Left lobe of liver (tissue), 2 donors: ENCODE measurements at places on chromosomes 7 and 10.
A peak's percentile ranks its signal among the peaks of the same experiment; 100 is the strongest.

DNA sequence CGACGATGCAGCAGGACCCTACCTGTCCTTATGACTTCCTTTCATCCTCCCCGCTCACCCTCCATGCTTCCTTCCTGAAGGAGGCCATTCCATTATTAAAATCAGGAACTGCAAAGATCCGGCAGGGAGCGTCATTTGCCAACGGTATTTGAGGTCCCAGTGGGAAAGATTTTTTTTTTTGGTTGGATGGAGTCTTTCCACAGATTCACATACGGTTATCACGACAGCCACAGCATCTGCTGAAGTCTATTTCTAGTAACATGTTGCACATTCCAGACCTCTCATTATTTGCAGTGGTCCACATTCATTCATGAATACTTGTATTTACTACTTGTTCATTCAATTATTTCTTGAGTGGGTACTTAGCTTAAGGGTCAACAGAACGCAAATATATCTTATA lies 94.7 kb upstream of the LYZL2 start:
- DNase-seq = no peak

- no peak for DNase-seq
These were observed 1.5 kb upstream of the PARD3 start for GRCh38 chr10:34816501-34817002.

DNA sequence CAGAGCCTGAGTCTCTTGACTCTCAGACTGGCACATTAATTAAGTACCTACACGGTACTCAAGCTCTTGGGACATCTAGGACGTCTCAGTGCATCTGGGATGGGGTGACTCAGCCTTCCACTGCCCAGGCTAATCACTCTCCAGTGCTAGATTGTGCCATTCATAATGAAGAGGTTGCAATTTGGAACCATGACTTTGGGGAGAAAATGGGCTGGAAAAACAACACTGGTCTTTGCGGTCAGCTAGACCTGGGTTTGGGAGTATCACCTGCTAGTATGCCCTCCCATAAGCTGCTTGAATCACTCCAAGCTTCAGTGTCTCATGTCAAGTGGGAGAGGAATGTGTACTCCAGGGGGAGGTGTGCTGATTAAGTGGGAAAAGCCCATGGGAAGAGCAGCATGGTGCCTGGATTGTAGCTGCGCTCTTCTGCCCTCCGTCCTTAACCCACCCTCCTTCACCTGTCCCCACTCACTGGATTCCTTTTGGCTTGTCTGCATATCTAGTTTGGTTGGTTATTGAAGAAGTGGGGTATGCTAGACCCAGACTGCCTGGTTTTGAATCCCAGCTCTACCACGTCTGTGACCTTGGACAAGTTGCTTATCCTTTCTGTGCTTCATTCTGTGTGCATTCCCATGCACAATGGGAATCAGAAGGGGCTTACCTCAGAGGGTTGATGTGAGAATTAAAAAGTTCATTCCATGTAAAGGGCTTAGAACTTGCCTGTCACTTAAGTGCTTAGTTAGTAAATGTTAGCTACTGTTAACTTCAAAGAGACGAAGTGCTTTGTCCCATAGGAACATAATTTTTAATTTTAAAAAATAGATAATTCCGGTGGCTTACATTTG lies 3.8 kb downstream of the NFE2L3 start:
- DNase-seq = no peak

- no peak for DNase-seq
These were observed 12.2 kb upstream of the FAM53B start for GRCh38 chr10:124756156-124756903.

DNA sequence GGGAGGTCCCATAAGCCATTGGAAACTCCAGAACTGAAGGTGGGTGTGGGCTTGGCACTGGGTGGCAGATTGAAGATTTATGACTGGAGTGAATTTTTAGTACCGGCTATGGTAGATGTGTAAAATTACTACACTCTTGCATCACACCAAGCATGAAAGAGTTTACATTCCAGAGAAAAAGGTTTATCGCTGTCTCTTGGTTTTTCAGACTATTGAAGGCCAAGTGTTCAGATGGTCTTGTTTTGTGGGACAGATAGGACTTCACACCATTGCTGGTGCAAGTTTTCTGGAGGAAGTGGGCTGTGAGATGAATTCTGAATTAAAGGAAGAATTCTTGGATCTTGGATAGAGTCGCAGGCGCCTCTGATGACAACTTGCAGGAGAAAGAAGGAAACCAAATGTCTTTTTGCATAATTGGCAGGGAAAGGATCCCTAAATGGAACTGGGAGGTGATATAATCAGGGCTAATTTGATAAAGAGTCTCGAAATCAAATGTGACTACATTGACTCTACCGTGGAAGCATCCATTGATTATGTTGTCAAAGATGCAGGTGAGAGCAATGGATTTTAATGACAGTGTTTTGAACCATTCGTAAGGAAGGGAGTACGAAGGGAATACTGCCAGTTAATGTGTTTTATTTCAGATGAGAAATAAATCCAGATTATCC lies 14.2 kb upstream of the NMT2 start:
- no peak for DNase-seq

GRCh38 chr10:1374511-1375345 lies 318.5 kb downstream of the WDR37 start:
- DNase-seq = peak; percentile 23

- DNase-seq = peak; percentile 39
These were observed 147.9 kb upstream of the FAM20C start for GRCh38 chr7:44541-44896.

- DNase-seq = no peak
These were observed 69.5 kb upstream of the ATRNL1 start for GRCh38 chr10:115023715-115024114.

DNA sequence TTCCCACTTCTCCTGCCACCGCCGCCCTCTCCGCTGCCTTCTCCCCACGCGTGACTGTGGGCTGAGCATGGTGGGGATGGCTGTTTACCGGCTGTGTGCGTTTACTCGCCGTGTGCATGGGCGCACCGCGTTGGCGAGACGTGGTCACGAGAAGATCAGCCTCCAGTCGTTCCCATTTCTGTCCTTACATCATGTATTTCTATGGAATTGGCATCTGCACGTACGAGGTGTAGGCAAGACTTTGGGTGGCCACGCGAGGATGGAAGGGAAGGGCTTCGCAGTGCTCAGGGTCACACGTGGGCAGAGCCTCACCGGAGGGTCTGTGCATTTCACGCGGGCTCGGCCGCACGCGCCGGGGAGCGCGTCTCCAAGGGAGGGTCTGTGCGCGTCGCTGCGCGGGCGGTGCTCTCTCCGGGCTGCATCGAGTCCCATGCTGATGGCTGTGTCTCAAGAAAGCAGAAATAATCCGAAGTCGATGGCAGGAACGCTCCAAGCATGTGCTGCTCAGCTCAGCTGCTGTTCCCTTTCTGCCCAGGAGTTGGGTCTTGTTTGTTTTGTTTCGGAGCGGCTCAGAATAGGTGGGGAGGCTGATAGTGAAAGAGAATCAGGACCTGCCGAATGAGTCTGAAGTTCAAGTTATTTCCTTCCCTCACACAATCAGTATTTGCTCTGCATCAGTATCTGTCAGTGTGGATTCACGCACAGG lies 973 bp downstream of the CAMK1D start:
- DNase-seq = peak; percentile 53

DNA sequence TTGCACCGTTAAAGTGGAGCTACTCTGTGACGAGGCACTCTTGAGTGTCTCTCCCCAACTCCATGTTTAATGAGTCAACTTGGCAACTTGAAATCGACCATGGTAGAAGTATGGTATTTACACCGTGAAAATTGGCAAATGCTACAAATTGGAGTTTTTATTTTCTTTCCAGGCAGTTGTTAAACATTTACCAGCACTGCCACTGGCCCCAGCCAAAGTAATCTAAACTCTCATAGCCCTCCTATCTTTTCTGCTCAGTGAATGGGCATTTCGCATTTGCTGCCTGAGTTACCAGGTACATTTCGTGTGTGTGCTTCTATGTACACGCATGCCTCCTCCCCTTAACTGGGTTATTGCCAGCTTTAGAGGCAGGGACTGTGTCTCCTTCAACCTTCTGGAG lies 83.3 kb downstream of the NHLRC2 start:
- DNase-seq = peak; percentile 79

- DNase-seq = no peak
These were observed 22.4 kb downstream of the ADGRA1 start for GRCh38 chr10:133110133-133110532.

DNA sequence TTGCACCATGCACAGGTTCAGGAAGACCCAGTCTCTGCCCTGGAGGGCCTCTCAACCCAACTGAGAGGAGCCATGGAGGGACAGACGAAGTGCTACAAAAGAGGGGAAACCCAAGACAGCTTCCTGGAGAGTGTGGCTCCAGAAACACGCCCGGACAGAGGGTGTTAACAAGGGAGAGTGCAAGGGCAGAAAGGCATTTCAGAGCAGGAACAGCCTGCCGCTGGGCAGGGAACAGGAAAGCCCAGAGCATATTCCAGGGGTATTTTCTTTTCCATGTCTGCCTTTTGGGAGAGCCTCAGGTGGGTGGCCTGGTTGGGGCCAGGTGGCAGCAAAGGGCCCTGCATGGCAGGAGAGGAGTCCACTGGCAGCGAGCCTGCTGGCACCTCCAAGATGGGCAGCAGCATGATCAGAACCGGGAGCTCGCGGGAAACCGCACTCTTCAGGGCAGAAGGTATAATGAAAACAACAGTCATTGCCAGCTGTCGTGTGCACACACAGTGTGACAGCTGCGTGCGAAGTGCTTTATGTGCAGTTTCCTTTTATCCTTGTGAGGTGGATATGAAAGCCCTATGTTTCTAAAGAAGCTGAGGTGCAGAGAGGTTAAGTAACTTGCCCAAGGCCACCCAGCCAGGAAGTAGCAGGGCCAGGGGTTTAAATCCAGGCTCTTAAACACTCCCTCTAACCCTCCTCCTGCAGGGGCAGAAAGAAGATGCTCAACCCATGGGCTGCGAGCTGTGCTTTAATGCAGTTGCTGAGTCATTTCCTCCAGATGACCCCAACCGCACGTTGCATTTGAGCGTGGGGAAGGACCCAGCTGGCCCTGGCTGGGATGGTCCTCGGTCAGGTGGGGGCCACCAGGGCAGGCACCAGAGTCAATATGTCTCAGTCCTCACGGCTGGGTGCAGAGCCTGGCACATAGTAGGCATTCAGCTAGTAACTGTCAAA lies 128.6 kb downstream of the OAT start:
- peak; percentile 46 for DNase-seq

DNA sequence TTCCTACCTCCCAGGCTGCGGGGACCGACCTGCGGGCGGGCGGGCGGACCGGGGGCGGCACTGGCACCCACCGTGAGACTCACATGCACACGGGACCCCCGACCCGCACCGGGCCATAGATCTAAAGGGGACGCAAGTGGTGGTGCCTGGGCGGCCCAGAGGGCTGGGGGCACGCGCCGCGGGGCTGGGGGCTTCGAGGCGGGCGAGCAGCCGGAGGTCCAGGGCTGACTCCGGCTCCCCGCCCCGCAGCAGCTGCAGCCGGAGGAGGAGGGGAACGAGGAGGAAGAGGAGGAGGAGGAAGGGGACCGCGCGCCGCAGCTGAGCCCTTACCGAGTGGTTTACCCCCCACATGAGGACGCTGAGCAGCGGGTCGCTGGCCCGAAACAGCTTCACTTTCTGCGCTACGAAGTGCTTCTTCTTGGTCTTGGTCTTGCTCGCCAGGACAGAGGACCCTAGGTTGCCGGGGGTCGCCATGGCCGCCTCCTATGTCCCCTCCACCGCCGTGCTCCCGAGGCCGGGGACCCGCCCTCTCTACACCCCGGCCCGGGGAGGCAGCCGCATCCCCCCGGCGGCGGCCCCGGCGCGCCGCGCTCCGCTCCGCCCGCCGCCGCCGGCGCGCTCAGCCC lies 412 bp downstream of the PIP4K2A start:
- peak; percentile 55 for DNase-seq

GRCh38 chr10:125038637-125039036 lies 96.7 kb downstream of the ZRANB1 start:
- peak; percentile 72 for DNase-seq

DNA sequence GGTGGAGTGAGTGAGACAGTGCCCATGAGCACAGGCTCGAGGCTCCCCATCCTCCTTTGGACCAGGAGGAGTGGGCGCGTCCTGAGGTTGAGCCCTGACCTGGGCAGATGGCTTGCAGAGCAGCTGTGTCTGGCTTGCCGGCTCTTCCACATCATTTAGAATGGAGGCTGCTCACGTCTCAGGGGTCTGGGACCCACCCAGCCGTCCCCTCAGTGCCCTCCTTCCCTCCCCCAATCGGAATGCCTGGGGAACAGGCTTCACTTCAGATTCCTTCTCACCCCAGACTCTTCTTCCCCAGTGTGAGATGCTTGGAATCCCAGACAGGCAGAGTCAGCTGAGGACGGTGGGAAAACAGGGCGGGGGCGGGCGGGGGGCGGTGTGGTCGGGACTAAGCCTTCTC lies 968.6 kb upstream of the ZNF722 start:
- peak; percentile 21 for DNase-seq

DNA sequence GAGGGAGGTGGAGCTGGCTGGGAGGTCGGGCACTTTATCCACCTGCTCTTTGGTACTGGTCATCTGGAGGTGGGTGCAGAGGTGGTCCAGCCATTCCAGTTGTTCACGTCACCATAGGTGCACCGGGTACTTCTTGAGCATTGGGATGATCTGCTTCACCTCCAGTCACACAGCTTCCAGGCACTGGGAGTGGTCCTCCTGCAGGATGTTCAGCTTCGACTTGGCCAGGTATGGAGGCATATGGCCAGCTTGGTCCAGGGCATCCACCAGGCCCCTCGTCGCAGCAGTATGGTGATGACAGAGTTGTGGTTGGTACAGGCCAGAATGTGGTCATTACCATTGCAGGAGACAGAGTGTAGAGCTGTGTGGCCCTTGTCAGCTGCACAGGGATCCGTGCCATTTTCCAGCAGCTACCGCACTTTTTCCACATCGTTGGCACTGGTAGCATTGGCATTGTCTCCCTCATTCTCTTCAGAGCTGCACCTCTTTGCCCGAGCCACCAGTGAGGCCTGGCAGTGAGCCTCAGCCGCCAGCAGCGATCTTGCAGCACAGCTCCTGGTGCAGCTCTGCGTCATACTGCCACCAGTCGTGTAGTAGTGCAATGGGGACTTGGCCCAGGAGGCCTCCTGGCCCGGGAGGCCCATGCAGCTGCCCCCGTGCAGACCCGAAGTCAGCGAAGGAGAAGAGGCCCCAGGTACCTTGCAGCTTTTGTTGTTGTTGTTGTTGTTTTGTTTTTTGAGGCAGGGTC lies 150.9 kb downstream of the ZNF22 start:
- no peak for DNase-seq

- DNase-seq = no peak
These were observed 319.3 kb upstream of the LRGUK start for GRCh38 chr7:133807624-133808492.

GRCh38 chr10:53601260-53601875 lies 828.8 kb upstream of the MBL2 start:
- DNase-seq = no peak

GRCh38 chr7:129713544-129713943 lies 102.0 kb downstream of the NRF1 start:
- DNase-seq = no peak

- DNase-seq = no peak
These were observed 314.0 kb downstream of the CDK14 start for GRCh38 chr7:90910136-90910535.

GRCh38 chr10:48623607-48624132 lies 18.8 kb upstream of the ARHGAP22 start:
- no peak for DNase-seq

DNA sequence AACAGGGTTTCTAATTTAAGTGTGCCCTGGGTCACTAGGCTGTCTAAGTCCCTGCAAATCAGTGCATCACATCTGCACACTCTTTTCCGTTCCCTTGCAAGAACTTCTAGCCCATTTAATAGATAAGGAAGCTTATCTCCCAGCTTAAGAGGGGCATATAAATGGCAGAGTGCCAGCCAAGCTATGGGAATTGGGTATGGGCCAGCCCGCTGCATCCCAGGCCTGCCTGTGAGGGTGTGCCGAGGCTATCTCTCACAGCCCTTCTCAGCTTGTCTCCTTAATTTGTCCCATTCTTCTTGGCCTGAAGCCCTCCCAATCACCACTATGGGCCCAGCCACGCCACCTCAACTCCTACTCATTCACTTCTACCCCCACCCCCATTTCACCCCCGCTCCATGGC lies 14.7 kb downstream of the AQP1 start:
- peak; percentile 41 for DNase-seq
